CD4-positive, alpha-beta T cell treated with Interleukin-6 at 100 ng/mL for 8 hours (primary cell): ENCODE measurements at places on chromosomes 1 and 21.
A peak's percentile ranks its signal among the peaks of the same experiment; 100 is the strongest.

- no peak for DNase-seq
Measured at GRCh38 chr1:104084380-104084779, 334.7 kb downstream of the AMY1C start.

GRCh38 chr1:108732398-108732797 is 14.1 kb upstream of the STXBP3 start:
- DNase-seq = no peak

GRCh38 chr1:211287218-211287617 is 28.1 kb downstream of the RCOR3 start:
- DNase-seq = no peak

DNA sequence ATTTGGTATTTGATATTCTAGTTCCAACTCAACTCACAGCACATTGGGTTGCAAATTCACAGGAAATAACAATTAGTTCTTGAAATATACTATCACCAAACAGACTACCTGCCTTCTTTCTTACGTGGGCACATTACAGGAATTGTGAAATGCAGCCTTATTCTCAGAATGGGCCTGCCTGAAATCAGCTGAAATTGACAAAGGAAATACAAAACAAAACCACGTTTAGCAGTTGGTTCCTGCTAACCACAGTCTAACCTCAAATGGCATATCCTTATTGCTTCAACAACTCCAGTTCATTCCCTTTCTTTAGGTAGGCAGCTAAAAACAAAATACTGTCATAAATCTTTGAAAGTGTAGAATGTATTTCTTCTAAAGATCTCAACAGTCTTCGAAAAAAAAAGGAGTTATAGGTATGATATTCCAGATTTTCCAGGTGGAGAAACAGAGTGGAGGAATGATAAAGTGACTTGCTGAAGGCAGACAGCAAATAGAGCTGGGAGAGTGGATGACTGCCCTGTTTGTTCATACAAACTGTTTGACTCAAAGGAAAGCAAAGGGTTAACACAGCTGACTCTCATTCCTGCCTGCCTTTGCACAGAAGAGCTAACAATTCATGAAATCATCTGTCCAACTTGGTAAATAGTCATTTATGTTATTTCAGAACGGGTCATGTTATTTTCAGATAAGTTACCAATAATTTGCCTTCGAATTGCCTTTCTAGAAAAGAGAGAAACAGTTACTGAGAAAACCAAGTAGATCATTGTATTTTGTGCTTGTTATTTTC is 1.6 kb upstream of the GREM2 start:
- DNase-seq = peak; percentile 11

GRCh38 chr1:153386500-153386901 is 4.4 kb downstream of the S100A8 start:
- no peak for DNase-seq

GRCh38 chr1:172902861-172903381 is 147.8 kb downstream of the TNFSF18 start:
- DNase-seq = no peak

- no peak for DNase-seq
Measured at GRCh38 chr1:204357551-204358490, 1.9 kb downstream of the PLEKHA6 start.

GRCh38 chr1:159205225-159205624 is 550 bp downstream of the ACKR1 start:
- DNase-seq = no peak

DNA sequence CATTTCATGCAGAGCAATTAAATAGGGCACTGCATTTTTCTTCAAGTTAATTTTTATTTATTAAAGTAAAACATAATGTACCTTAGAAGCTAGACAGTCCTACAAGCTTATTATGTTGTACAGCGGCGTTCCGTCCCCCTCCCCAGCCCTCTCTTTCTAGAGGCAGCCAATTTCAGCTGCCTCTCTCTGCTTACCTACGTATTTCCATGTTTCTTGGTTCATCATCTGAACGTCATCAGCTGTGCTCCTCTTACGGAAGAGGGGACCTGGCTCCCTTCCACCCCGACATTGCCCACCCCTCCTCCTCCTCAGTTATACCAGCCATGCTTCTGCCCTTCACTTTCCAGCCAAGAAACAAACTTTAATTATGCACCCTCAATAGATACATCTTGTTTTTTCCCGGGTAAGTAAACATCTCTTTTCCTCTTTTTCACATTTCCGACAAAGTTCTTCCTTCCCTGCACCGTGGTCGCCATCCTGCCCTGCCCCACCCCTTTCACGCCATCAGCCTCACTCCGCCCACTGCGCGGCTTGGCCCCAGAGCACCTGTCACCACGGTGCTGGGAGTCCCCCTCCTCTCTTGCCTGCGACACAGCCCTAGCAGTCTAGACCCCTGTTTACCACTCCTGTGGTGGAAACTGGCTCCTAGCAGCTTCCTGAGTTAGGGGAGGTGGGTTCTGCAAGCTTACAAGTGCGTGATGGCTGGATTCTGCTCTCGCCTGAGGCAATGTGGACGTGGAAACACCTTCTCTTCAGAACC is 57.9 kb downstream of the SLC37A1 start:
- DNase-seq = no peak

- peak; percentile 82 for DNase-seq
Measured at GRCh38 chr1:25675729-25676476, 59.3 kb downstream of the MAN1C1 start.

- DNase-seq = no peak
Measured at GRCh38 chr1:201790261-201790660, 38.7 kb upstream of the IPO9 start.

GRCh38 chr21:32523463-32523862 is 61.9 kb downstream of the TCP10L start:
- no peak for DNase-seq

DNA sequence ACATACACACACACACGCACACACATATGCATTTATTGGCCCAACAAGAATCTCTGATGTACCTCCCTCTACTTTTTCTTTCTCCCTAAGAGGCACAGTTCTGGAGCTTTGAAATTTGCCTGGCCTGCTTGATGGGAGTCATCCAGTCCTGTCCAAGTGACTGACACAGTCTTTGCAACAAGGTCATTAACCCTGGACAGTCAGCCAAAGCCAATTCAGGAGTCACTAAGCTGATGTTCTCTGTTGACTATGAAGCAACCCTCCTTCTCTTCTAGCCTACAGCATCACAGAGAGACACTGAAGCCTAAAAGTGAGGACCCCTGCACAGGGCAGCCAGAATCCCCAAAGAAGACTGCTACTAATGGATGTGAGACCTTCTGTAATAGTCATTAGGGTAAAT is 123.1 kb downstream of the HHIPL2 start:
- no peak for DNase-seq

DNA sequence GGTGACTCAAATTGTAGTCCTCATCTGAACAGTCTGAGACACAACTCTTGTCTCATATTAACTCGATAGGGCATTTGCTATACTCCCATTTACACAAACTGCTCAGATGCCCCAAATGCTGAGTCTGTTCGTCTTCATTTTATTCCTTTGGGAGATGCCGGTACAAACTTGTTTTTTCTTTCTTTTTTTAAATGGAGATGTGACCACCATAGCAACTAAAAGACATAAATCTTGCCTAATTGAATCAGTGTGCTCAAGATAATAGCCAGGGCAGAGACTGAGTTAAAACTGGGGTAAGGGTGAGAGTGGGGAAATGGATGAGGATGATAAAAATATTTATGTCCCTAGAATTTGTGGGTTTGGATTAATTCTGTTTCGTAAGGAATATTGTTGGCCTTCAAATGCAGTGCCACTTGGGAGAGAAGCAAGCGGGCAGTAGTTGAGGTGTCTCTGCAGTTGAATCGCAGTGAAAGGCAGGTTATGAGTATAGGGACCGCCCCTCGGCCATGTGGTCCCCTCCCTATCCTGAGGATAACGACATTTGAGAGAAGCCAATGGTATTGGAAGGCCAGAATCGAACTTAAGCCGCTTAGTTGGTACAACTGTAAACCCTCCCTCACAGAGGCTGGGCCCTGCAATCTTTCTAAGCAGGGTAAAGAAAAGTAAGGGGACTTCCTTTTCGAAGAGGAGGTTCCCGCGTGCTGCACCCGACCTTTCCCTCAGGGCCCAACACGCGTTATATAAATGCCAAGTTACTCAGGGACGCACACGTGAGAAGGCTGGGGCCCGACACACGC is 859 bp upstream of the LRRC8B start:
- peak; percentile 52 for DNase-seq

GRCh38 chr1:172417557-172417956 is 2.9 kb upstream of the C1orf105 start:
- DNase-seq = no peak

DNA sequence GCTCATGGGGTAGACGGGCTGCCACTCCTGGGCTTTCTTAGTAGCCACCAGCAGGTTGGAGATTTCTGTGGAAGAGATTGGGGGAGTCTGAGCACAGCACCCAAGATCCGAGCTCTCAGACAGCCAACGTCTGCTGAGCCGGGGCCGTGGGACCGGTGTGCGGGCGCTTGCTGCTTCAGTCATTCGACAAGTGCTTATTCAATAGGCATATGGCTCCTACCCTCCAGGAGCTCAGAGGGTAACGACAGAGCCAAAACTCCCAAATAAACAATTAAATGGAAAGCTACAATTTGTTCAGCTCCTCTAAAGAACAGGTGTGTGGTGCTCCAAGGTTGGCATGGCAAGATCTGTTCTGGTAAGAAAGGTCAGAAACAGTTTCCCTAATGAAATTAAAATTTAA is 106.0 kb downstream of the RAVER2 start:
- DNase-seq = no peak

- no peak for DNase-seq
Measured at GRCh38 chr1:116334868-116335635, 38.0 kb upstream of the ATP1A1 start.
